ENCODE measurements at places on chromosomes 2 and 18.
A peak's percentile ranks its signal among the peaks of the same experiment; 100 is the strongest.

- no peaks in the 10 kb centered on the region for H3K27me3 ChIP-seq
- no peak overlapping the region for H3K27ac ChIP-seq
- no peaks in the 10 kb centered on the region for H3K36me3 ChIP-seq
- H3K4me1 ChIP-seq: no peaks in the 10 kb centered on the region
Measured at GRCh38 chr2:218329027-218329825, 27.4 kb upstream of the CATIP start.

DNA sequence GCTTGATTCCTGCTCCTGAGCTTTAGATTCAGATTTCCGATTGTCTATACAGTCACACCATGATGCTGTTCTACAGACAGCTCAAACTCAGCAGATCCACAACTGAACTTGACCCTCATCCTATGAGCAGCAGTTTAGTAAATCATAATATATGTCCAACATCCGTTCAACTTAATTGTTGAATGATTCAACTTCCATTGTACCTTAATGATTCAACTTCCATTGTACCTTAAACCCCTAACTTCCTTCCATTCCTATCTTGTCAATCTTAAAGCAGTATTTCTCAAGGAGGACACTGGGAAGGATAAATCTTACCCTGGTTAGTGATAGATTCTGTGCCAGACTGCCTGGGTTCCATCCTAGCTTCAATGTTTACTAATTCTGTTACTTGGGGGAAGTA lies 60.1 kb downstream of the PIGN start:
- H3K4me3 ChIP-seq: no peak overlapping the region
- DNase-seq: no peak
- H3K27me3 ChIP-seq: no peaks in the 10 kb centered on the region
- no peaks in the 10 kb centered on the region for H3K4me1 ChIP-seq

DNA sequence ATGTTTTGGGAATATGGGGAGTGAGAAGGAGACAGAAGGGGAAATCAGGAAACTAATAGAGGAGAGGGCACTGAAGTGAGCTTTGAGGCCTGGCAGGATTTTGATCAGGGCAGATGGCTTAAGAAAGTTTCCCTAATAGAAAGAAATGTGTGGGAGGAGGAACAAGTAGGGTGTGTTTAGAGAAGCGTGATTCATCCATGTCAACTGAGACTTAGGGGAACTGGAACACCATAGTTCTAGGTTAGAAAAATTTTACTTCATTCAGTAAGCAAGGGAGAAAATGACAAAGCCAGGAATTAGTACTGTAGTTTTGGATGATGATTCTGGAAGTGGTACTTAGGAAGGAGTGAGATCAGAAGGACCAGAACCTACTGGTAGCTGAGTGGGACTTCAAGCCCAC lies 296.0 kb downstream of the PLCL1 start:
- H3K27me3 ChIP-seq: no peaks in the 10 kb centered on the region
- no peak overlapping the region for H3K4me3 ChIP-seq
- H3K27ac ChIP-seq: no peak overlapping the region
- no peak for DNase-seq

GRCh38 chr2:4140281-4140970 lies 437.1 kb downstream of the DCDC2C start:
- no peak overlapping the region for H3K4me3 ChIP-seq
- no peaks in the 10 kb centered on the region for H3K36me3 ChIP-seq
- H3K4me1 ChIP-seq: no peaks in the 10 kb centered on the region
- no peak overlapping the region for H3K27ac ChIP-seq

DNA sequence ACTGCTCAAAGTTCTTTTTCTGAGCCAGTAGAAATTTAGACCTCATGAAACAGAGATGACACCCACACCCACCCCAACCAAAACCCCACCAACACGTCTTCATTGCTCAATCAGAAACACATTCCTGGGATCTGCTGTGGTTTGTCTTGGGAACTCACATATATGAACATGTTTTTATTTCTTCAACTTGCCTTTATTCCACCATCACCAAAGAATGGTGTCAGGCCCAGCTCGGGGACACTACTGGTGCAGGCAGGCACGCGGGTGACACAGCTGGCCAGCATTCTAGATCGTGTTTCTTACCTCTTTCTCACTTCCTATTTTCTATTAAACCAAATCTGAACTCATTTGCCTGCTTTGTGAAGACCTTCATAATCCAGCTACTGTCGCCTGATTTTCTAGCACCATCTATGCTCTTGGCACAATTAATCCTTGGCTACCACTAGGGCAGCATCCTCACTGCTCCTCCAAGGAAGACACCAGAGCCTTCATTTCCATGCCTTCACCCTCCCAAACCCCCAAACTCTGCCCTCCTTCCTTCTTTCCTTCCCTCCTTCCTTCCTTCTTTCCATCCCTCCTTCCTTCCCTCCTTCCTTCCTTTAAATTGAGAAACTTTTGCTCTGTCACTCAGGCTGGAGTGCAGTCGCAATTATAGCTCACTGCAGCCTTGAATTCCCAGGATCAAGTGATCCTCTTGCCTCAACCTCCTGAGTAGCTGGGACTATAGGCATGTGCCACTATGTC lies 157.1 kb downstream of the BCL2 start:
- peaks cover 26% of the 10 kb centered on the region for H3K4me1 ChIP-seq
- peak overlapping the region; percentile 59 for H3K27ac ChIP-seq
- H3K27me3 ChIP-seq: no peaks in the 10 kb centered on the region
- no peaks in the 10 kb centered on the region for H3K36me3 ChIP-seq

- H3K4me1 ChIP-seq: no peaks in the 10 kb centered on the region
- DNase-seq: peak; percentile 52
- no peak overlapping the region for H3K27ac ChIP-seq
Measured at GRCh38 chr2:233799087-233799665, 21.0 kb downstream of the MROH2A start.

- H3K27me3 ChIP-seq: no peaks in the 10 kb centered on the region
- no peaks in the 10 kb centered on the region for H3K36me3 ChIP-seq
- H3K27ac ChIP-seq: no peak overlapping the region
- no peaks in the 10 kb centered on the region for H3K4me1 ChIP-seq
Measured at GRCh38 chr2:238950551-238950950, 102.7 kb downstream of the TWIST2 start.

DNA sequence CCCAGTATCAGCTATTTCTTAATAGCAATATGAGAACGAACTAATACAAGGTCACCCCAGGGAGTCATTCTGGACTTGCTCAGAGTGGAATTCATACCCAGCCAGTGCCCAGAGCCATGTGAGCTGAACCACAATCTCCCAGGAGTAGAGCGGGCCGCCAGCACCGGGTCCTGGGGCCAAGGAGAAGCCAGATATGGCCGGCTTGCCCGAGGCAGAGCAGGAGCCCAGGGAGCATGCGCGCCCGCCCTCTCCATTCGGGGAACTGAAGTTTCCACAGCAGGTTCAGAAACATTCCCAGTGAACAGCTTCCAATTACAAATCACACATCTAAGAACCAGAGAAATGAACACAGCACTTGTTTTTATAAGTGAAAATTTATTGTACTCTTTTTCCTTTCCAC lies 37.5 kb downstream of the EIPR1 start:
- H3K27ac ChIP-seq: no peak overlapping the region
- no peak overlapping the region for H3K4me3 ChIP-seq
- H3K27me3 ChIP-seq: no peaks in the 10 kb centered on the region
- no peaks in the 10 kb centered on the region for H3K4me1 ChIP-seq

DNA sequence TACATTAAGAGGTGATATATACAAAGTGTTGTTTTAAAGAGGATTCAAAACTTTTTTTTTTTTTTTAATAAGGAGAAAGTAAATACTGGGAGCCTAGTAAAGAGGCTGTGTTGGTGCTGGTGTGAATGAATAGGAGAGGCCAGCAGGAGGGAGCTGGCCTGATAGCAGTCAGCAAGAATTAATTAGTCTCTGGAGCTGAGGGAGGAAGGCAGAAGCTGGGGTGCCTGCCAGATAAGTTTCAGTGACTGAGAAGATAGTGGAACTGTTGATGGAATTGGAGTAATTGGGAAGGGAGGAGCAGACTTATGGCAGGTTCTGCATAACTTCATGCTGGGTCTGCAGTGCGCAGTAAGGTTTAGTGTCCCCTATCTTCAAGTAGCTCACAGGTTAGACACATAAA lies 36.2 kb upstream of the SNORC start:
- no peaks in the 10 kb centered on the region for H3K27me3 ChIP-seq
- no peak overlapping the region for H3K4me3 ChIP-seq
- DNase-seq: no peak
- H3K27ac ChIP-seq: no peak overlapping the region
- H3K36me3 ChIP-seq: peaks cover 67% of the 10 kb centered on the region
- H3K4me1 ChIP-seq: no peaks in the 10 kb centered on the region

- no peaks in the 10 kb centered on the region for H3K27me3 ChIP-seq
- H3K27ac ChIP-seq: no peak overlapping the region
- no peaks in the 10 kb centered on the region for H3K4me1 ChIP-seq
- no peak overlapping the region for H3K4me3 ChIP-seq
- no peaks in the 10 kb centered on the region for H3K36me3 ChIP-seq
Measured at GRCh38 chr2:5766056-5766455, 73.9 kb downstream of the SOX11 start.

GRCh38 chr2:20050646-20051531 lies 539 bp downstream of the LAPTM4A start:
- DNase-seq: peak; percentile 70
- H3K27ac ChIP-seq: peak overlapping the region; percentile 99
- peaks cover 42% of the 10 kb centered on the region for H3K4me1 ChIP-seq
- no peaks in the 10 kb centered on the region for H3K27me3 ChIP-seq
- peak overlapping the region; percentile 90 for H3K4me3 ChIP-seq

GRCh38 chr2:173941567-173941966 lies 23.6 kb downstream of the SP3 start:
- no peak for DNase-seq
- no peaks in the 10 kb centered on the region for H3K27me3 ChIP-seq
- H3K4me3 ChIP-seq: no peak overlapping the region
- H3K4me1 ChIP-seq: peaks cover 60% of the 10 kb centered on the region

DNA sequence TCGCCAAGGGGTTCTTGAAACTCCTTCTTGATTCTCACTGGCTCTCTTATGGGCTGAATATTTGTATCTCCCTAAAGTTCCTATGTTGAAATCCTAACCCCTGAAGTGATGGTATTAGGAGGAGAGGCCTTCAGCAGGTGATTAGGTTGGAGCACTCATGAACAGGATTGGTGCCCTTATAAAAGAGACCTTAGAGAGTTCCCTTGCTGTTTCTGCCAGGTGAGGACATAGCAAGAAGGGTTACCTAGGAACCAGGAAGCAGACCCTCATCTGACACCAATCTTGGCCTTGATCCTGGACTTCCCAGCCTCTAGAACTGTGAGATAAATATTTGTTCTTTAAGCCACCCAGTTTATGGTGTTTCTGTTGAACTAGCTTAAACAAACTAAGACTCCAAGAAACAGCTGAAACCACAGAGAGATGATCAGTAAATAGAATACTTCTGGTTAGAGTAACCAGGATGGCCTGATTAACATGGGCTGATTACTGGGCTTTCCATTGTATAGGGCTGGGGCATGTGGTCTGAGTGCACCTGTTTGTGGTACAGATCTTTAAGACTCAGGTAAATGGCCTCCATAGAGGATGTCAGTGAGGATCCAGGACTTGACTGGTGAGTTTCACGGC lies 7.7 kb upstream of the CDC42EP3 start:
- H3K27me3 ChIP-seq: no peaks in the 10 kb centered on the region
- no peak overlapping the region for H3K27ac ChIP-seq
- H3K4me3 ChIP-seq: no peak overlapping the region
- no peak for DNase-seq

- peaks cover 23% of the 10 kb centered on the region for H3K36me3 ChIP-seq
- H3K27ac ChIP-seq: peak overlapping the region; percentile 68
- DNase-seq: no peak
- H3K4me1 ChIP-seq: no peaks in the 10 kb centered on the region
- H3K27me3 ChIP-seq: no peaks in the 10 kb centered on the region
Measured at GRCh38 chr2:240595381-240596079, 9.0 kb downstream of the CAPN10 start.

DNA sequence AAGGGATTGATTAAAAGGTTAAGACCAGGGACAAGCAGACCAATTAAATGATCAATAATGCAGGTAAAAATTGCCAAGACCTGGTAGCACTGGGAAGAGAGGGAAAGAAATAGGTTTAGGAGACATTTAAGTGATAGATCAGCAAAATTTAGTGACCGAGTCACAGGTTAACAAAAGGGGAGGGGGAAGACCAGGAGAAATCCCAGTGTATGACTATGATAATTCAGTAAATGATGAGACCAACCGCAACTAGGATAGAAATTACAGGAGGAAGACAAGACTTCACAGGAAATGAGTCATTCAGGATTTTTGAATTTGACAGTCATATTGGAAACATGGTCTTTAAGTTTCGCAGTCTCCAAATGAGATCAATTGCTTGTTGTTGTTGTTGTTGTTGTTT lies 62.9 kb downstream of the COBLL1 start:
- H3K27me3 ChIP-seq: no peaks in the 10 kb centered on the region
- peaks cover 60% of the 10 kb centered on the region for H3K4me1 ChIP-seq
- DNase-seq: no peak
- H3K4me3 ChIP-seq: no peak overlapping the region
- no peak overlapping the region for H3K27ac ChIP-seq

- H3K4me1 ChIP-seq: no peaks in the 10 kb centered on the region
- H3K4me3 ChIP-seq: no peak overlapping the region
- no peak for DNase-seq
- peak overlapping the region; percentile 80 for H3K27ac ChIP-seq
- no peaks in the 10 kb centered on the region for H3K36me3 ChIP-seq
- no peaks in the 10 kb centered on the region for H3K27me3 ChIP-seq
Measured at GRCh38 chr2:134408791-134409190, 154.9 kb downstream of the MGAT5 start.

DNA sequence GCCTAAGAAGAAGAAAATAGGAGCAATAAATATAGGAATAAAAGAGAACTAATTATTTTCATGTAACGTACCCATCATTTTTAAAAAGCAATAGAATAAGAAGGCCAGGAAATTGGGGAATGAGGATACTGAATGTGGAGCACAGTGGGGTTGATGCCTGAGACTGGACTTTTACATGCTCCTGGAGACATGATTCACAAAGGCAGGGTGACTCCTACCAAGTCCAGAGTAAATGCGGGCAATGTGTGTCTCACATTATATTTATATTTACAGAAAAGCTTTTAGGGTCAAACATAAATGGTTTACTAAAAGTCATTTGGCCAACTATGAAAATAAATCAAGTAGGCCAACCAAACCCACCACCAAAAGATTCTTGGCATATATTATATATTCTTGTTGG lies 87.9 kb upstream of the COL5A2 start:
- H3K27me3 ChIP-seq: no peaks in the 10 kb centered on the region
- no peak for DNase-seq
- no peaks in the 10 kb centered on the region for H3K36me3 ChIP-seq
- H3K4me3 ChIP-seq: no peak overlapping the region
- no peak overlapping the region for H3K27ac ChIP-seq

- H3K27me3 ChIP-seq: no peaks in the 10 kb centered on the region
- DNase-seq: no peak
Measured at GRCh38 chr18:49613141-49613640, 51.3 kb downstream of the LIPG start.

GRCh38 chr18:67651438-67651837 lies 134.9 kb upstream of the DSEL start:
- no peak overlapping the region for H3K27ac ChIP-seq
- no peaks in the 10 kb centered on the region for H3K4me1 ChIP-seq
- H3K36me3 ChIP-seq: no peaks in the 10 kb centered on the region
- no peaks in the 10 kb centered on the region for H3K27me3 ChIP-seq
- no peak for DNase-seq

GRCh38 chr2:72781480-72781879 lies 44.4 kb downstream of the EXOC6B start:
- H3K4me1 ChIP-seq: no peaks in the 10 kb centered on the region
- H3K27me3 ChIP-seq: no peaks in the 10 kb centered on the region
- H3K4me3 ChIP-seq: no peak overlapping the region
- no peaks in the 10 kb centered on the region for H3K36me3 ChIP-seq
- no peak for DNase-seq

Measured in right atrium auricular region (tissue), 2 donors.